ENCODE measurements at places on chromosomes 4 and X. TPM values are rescaled to one million over a fixed set of nuclear protein-coding genes. Genes with fewer than 3 reads are reported as not detected.

GRCh38 chr4:3790006-3790561, 23.9 kb downstream of the ADRA2C start:
- no peak for DNase-seq

GRCh38 chrX:119552508-119552907, 12.7 kb downstream of the STEEP1 start:
- DNase-seq, result no peak

DNA sequence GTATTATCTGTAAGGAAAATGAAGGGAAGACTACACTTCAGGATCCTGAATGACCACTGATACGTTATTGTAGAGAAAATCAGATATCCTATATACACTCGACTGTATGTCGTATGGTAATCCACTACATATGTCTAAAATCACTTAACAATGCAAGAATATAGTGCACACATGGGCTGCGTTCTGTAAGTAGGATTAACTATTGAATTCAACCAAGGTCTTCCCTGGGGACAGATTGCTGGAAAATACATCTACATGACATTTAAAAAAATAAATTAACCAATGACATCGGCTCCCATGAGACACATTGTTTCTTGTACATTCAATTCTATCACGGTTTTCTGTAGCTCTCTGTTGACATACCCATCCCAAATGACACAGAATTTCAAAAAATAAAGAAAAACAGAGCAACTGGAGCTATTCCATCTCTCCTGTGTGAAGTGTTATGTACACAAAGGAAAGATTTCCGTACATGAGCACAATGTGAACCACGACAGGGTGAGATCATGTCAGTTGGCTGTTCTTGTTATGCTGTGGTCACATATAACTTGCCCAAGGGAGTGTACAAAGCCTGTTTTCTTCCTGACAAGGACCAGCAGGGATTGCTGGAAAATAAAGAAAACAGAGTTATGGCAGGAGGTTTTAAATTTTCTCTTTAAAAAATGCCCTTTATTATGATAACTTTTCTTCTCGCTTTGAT, 6.1 kb downstream of the ENOX2 start:
- DNase-seq, result no peak

- DNase-seq, result no peak
Measured at GRCh38 chrX:34555481-34555880, 101.6 kb downstream of the TMEM47 start.

DNA sequence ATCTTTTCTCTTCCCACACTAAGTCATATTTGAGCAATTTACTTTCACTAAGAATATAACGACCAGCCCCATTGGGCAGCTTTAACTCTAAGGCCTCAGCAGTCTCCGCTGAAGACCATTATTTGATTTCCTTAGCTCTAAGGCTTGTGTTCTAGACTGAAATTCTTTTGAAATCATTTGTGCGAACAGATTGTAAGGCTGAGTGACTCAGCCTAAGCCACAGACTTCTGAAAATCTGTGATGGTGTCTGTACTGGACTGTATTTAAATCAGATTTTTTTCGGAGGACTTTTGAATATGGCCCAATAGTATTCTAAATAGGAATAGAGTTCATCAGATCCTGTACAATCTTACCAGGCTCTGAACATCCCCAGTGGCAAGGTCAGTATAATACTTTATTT, 150.3 kb upstream of the TECRL start:
- DNase-seq, result no peak

DNA sequence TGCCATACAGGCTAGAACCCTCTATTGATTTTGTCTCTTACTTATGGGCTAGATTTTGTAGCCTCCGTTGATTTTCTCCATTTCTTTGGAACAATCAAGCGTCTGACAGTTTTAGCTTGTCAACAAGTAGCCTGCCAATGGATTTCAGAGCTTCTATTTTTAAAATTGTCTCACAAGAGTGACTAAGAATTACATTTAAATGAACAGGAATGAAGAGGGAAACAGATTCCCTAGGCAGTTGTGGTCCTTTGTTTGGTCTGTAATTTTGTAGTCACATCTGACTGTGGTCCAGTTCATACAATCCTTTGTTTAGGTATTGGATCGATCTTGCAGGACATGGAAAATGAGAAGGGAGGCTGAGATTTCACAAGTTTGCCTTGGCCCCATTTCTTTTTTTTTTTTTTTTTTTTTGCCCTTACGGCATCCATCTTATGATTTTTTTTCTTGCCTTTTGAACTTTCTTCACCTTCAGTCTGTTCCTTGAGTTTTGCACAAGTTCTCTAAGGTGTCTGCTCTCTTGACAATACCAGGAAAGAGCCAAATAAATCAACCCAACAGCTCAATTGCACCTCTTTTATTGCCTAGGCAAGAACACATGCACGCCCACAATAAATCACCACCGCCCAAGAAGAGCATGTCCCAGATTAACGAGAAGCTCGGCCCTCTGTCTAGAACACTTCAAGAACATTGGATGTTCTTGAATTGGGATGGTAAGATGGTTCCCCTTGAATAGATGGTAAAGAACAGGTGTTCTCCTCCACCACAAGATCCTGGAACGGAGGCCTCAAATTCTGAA, 86.5 kb upstream of the EGFL6 start:
- no peak for DNase-seq

DNA sequence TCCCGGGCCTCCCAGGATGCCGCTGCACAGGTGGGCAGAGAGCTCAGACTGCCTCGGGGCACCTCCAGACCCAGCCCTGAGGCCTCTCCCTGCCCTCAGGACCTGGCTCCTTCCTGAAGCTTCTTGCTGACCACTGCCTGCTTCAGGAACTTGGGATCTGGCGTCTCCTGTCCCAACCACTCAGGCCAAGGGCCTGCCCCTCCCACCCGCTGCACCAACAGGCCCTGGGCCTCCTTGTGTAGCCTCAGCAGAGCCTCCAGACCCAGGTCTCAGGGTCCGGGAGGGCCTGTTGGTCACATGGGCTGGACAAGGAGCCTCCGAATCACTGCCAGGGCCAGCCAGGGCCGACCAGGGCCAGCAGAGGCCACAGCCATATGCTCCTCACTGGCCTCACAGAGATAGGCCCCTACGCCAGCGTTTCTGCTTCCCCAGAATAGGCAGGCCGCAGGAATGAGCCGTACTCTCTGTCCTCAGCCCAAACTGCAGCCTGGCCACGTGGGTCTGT, 2.8 kb downstream of the MXD4 start:
- no peak for DNase-seq

DNA sequence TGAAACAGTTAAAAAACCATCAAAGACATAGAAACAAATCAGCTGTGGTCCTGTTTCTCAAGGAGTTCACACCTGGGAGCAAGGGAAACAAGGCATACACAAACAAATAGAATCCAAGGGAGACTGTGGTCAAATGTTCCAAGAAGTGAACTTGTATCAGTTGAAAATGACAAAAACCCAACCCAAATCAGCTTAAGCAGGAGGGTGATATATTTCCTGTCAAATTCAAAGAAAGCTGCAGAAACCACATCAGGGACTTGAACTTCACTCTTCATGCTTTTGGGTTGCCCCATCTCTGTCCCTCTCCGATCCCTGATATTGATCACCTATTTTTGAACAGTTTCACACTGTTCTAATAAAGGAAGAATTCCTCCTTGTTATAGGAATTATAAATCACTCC, 148.6 kb upstream of the FMR1 start:
- DNase-seq, result no peak

DNA sequence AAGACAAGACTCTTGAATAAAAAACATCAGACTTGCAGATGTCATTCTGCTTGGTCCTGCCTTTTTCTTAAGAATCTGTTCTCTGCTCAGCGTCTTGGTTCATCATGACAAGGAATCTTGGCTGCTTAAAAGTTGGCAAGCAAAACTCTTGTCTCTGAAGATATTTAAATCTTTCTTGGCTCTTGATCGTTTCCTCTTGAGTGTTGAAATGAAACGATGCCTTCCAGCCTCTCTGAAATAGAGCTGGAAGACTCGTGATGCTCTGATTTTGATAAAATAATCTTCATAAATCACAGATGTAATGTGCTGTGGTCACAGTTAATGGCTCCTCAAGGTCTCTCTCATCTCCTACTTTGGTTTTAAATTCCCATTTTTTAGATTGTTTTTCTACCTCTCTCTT, 39.9 kb upstream of the TMEM192 start:
- DNase-seq, result no peak

GRCh38 chr4:84529169-84529751, 30.2 kb upstream of the NKX6-1 start:
- DNase-seq, result peak; percentile 21

DNA sequence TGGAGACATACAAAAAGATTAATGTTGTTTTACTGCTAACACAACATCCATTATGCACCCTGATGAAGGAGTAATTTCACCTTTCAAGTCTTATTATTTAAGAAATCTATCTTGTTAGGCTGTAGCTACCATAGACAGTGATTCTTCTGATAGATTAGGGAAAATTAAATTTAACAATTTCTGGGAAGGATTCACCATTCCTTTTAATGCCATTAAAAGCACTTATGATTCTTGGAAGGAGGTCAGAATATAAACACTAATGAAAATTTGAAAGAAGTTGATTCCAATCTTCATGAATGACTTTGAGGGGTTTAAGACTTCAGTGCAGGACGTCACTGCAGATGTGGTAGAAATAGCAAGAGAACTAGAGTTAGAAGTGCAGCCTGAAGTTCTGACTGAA, 69.8 kb downstream of the F11 start:
- DNase-seq, result no peak

GRCh38 chr4:20761382-20761781, 61.1 kb downstream of the PACRGL start:
- no peak for DNase-seq

- no peak for DNase-seq
Measured at GRCh38 chr4:164215113-164215741, 538.7 kb upstream of the SMIM31 start.

GRCh38 chr4:24070117-24070516, 180.3 kb upstream of the PPARGC1A start:
- DNase-seq, result no peak

DNA sequence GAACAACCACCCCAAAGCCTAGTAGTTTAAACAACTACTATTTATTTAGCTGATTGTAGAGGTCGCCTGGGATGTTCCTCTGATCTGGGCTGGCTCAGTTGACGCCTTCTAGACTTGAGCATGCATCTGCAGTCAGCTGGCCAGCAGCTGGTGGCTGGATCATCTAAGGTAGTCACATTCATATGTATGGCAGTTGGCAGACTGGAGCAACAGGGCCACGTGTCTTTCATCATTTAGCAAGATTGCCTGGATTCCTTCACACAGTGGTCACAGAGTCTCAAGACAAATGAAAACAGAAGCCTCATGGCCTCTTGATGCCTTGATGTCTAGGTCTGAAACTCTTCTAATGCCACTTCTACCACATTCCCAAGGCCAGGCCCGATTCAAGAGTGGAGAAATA, 220.6 kb upstream of the S100G start:
- DNase-seq, result no peak

- DNase-seq, result no peak
Measured at GRCh38 chr4:183554878-183555585, 50.2 kb downstream of the ING2 start.

GRCh38 chr4:5387457-5387856, 320.9 kb downstream of the EVC2 start:
- DNase-seq, result no peak

DNA sequence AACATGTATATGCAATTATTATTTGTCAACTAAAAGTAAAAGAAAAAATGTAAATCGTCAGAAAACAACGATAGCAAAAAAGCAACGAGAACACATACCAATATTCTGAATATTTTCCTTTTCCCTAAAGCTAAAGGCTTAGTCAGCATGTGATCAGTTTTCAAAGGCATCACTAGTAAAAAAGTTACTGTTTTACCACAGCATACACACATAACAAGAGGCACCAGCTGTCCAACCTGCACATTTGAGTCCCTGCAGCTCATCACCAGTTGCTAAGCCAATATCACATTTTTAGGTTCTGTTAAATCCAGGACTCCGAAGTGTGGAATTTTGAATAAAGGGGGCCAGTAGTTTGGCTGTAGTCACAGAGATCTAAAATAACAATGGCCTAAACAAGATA, 203.8 kb downstream of the ADGRA3 start:
- DNase-seq, result no peak

DNA sequence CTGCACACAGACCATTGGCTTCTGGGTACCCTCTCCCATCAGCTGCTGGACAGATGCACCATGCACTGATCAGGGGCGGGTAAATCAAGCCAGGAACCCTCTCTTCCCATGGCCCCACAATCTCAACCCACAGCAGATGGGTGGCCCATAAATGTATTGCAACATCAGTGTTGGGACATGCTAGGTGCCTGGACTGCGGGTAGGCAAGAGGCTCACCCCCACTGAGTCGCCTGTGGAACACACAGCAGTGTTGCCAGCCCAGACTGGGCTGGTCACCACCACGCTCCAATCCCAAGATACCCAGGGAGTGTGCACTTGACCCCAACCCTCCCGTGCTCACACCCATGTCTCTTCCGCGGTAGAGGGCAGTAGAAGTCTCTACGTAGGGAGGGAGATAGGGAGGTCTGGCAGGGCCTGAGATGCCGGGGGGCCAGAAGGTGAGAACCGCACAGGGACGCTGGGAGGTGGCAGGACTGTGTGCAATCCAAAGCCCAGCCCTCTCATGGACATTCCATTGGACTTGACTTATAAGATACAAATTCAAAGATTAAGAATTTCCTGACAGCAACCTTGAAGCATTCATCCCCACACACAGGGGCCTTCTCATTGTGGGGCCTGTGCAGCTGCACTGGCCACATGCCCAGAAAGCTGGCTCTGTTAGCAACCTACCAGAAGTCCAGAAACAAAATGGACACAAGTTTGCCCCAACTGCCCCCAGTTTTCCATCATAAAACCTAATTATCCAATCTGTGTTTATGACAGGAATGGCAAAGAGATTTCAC, 183.7 kb downstream of the NSUN7 start:
- DNase-seq, result no peak

DNA sequence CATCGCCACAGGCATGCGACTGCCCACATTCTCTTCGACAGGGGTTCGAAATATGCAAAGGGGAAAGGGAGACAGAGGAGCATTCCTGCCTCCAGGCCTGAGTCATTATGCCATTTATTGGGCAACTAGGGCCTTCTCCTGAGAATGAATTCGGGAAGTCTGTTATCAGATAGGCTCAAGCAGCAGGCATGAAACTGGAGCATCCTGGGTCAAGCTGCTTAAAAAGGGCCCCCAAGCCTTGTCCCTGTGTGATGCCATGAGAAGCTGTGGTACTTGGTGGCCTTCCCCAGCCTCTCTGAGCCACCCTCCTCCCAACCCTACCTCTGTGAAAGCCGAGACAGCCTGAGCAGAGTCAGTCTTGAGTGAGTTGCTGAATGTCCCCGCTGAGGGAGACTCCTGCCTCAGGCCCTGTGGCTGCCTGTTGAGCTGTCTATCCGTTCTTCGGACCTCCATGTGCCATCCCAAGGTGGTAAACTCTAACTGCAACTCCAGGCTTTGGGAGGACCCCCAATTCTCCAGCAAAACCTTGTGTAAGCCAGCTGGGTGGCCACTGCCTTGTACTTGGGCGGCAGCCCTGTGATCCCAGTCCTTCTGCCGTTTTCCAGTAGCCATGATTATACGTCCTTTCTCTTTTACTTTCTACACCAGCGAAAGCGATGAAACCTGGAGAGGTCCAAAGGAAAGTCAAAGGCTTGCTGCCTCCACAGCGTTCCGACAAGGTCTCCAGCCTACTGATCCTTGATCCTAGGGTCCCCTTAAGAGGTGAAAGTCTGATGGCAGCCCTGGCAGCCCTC, 37.7 kb downstream of the NBDY start:
- DNase-seq, result no peak

The S100G gene
- not detected for polyA plus RNA-seq

The PRDM8 gene
- 1.5 TPM for polyA plus RNA-seq

The AKAP4 gene
- polyA plus RNA-seq, result 0.07 TPM

The C4orf36 gene
- 1.4 TPM for polyA plus RNA-seq

The KLF3 gene
- 65.4 TPM for polyA plus RNA-seq

The USP17L26 gene
- polyA plus RNA-seq, result not detected

The MAP3K15 gene
- 4.6 TPM for polyA plus RNA-seq

The NAP1L3 gene
- polyA plus RNA-seq, result 14.6 TPM

The ABCG2 gene
- 8.2 TPM for polyA plus RNA-seq

The GPRASP1 gene
- polyA plus RNA-seq, result 18.2 TPM

The SMARCA1 gene
- polyA plus RNA-seq, result 125 TPM

All from left kidney (tissue), 8 donors.